ENCODE measurements at places on chromosomes 1 and 21.

DNA sequence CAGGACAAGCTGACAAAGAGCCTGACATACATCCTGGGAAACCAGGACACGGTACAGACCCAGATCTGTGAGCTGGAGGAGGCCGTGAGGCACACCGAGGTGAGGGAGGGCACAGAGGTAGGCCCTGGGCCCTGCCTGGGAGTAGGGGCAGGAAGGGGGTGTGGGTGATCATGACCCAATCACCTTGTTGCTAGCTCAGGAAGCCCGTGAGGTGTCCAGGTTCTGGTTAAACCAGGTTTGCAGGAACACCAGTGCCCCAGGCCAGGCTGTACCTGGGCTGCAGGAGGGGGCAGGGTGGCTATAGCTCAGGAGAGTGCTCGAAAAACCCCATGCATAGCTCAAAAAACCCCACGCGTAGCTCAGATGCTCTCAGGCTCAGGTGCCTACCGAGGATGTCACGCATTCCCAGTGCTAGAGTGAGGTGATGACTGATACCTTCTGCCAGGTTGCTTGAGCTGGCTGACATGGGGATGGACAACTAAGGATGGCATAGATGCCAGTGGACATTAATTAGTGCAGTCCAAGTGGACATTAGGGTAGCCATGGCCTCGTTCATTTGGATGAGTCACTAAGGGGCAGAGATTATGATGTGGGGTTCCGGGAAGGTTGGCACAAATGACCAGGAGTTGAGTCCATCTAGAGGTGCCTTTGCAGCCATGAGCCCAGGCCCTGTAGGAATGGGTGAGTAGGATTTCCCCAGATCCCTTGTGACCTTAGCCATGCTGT lies 3.7 kb downstream of the TRIM46 start:
- DNase-seq = no peak

DNA sequence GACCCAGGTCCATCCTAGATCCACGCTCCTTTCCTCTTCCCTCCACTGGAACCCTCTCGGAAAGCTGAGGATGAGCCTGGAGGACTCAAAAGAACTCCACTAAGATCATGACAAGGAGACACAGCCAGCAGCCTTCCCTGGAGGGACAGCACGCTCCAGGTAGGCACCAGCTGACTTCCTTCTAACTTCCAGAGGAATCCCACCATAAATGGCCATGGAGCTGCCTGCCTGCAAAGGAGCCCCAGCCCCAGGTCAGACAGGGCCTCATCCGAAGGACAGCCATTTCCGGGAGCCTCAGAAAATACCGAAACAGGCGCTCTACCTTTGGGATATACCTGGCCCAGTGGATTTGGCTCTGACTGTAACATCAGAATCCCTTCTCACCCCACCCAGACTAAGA lies 4.1 kb downstream of the SH3BP5L start:
- DNase-seq = no peak

DNA sequence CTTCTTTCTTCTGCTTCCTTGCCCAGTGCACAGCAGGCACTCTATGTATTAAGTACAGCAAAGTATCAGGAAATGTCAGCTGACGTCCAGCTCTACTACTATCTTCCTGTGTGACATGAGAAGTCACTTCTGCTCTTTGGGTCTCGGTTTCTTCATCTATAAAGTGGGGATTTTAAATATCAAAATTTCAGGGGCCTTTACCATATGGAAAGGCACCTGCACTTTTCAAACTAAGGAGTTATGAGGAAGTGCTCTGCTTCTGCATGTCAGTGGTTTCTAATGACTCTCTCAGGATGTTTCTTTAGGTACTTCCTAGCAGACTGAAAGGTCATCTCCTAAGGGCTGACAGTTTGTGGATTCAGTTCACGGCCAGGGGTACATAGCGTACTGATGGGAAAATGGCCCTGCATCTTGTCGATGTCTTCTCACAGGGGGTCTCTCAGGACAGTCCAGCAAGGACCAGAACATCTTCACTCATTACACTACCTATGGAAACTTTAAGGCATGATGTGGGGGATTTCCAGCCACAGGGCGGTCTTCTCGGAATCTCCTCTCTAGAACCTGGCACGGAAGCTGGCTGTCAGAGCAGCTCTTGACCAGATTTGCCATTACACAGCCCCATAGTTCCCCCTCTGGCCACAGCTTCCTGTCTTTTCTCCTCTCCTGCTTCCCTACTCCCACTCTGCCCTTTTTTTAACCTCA lies 42.0 kb upstream of the MTF1 start:
- DNase-seq = no peak

- no peak for DNase-seq
These were observed 41.2 kb downstream of the GADD45A start for GRCh38 chr1:67726224-67726623.

- no peak for DNase-seq
These were observed 401 bp downstream of the ERRFI1 start for GRCh38 chr1:8025671-8026144.

DNA sequence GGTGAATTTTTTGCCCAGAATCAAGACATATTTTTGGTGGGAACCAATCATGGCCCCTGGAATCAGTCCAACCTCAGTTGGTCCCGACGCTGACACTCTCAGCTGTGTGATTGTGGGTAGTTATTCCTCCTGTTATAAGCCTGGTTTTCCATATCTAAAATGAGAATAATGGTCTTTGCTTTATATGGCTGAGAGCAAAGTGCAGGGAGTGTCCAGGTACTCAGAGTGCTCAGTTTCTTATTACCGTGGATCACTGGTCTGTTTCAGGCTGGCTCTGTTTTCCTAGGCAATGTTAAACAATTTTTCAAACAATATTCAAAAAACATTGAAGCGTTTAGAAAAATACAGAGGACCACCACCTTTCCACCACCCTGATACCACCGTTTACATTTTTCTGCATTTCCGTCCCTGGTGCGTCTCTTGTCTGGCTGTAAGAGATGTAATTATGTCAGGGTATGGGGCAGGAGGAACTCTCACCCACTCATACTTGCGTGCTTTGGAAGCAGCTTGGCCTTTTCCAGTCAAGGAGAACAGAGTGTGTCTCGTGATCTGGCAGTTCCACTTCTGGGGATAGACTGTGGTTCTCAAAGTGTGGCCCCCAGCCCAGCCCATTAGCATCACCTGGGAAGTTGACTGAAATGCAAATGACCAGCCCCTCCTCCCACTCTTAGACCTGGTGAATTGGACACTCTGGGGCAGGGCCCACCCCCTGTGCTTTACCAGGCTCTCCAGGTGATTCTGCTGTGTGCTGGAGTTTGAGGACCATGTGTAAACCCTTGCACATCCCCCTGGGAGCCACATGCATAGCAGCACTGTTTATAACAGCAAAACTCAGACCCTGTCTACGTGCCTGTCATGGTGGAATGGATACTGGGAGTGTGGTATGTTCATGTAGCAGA lies 6.8 kb downstream of the MX1 start:
- no peak for DNase-seq

DNA sequence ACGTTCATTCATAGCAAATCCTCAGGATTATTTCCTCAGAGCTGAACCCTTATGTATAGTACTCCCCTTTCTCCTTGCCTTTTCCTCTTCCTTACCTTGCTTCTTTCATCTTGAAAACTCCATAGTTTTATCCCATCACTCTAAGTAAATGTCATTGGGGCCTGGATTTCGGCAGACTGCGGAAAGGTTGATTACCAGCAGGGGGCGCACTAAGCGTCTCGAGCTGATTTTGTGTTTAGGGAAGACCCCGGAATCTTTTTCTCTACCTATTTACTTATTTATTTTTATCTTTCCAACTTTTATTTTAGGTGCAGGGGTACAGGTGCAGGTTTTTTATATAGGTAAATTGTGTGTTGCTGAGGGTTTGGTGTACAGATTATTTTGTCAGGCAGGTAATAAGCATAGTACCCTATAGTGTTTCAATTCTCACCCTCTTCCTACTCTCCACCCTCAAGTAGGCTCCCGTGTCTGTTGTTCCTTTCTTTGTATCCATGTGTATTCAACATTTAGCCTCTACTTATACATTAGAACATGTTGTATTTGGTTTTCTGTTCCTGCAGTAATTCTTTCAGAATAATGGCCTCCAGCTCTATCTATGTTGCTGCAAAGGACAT lies 11.4 kb upstream of the MTARC1 start:
- DNase-seq = peak; percentile 34

- no peak for DNase-seq
These were observed 8.0 kb downstream of the RRP1B start for GRCh38 chr21:43667191-43667904.

DNA sequence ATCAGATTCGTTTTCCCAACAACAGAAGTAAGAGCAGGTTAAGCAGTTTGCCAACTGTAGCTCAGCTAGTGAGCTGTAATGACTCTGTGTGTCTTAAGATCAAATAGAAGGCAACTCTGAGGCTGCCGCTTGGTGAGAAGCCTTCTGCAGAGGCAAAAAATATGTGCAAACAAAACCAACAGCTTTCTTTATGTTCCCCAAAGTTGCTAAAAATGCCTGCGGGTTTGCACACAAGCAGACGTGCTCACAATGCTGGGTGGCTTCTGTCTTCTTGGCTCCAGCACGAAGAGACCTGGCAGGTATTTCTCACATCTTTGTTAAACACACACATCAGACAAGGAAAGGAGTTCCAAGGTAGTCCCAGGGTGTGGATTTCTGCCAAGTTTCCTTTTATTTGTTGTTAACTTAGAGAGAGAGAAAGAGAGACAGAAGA lies 158.9 kb upstream of the JUN start:
- peak; percentile 15 for DNase-seq

- no peak for DNase-seq
These were observed 157.3 kb downstream of the SLC30A10 start for GRCh38 chr1:219771080-219771479.

DNA sequence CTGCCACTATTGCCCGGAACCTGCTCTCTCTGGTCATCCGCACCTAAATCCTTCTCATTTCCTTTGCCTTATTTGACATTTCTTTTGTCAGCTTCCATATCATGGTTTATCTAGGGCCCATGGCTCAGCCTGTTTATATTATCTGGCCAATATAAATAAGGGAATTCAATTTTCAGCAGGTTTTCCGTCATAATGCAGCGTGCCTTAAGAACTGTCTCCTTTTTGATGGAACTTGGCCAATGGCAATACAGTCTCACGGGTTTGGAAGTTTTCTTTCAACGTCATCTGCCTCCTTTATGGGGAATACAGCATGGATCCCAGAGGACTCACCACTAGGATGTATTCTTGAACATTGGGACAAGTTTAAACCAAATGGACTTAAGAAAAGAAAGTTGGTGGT lies 77.8 kb upstream of the KIAA0040 start:
- DNase-seq = no peak

GRCh38 chr1:18957136-18957521 lies 653 bp upstream of the IFFO2 start:
- DNase-seq = no peak

DNA sequence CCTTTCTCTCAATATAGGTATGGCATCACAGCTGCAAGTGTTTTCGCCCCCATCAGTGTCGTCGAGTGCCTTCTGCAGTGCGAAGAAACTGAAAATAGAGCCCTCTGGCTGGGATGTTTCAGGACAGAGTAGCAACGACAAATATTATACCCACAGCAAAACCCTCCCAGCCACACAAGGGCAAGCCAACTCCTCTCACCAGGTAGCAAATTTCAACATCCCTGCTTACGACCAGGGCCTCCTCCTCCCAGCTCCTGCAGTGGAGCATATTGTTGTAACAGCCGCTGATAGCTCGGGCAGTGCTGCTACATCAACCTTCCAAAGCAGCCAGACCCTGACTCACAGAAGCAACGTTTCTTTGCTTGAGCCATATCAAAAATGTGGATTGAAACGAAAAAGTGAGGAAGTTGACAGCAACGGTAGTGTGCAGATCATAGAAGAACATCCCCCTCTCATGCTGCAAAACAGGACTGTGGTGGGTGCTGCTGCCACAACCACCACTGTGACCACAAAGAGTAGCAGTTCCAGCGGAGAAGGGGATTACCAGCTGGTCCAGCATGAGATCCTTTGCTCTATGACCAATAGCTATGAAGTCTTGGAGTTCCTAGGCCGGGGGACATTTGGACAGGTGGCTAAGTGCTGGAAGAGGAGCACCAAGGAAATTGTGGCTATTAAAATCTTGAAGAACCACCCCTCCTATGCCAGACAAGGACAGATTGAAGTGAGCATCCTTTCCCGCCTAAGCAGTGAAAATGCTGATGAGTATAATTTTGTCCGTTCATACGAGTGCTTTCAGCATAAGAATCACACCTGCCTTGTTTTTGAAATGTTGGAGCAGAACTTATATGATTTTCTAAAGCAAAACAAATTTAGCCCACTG lies 11.5 kb downstream of the HIPK1 start:
- DNase-seq = peak; percentile 43

- peak; percentile 38 for DNase-seq
These were observed 517 bp upstream of the H3-3A start for GRCh38 chr1:226061841-226062557.

DNA sequence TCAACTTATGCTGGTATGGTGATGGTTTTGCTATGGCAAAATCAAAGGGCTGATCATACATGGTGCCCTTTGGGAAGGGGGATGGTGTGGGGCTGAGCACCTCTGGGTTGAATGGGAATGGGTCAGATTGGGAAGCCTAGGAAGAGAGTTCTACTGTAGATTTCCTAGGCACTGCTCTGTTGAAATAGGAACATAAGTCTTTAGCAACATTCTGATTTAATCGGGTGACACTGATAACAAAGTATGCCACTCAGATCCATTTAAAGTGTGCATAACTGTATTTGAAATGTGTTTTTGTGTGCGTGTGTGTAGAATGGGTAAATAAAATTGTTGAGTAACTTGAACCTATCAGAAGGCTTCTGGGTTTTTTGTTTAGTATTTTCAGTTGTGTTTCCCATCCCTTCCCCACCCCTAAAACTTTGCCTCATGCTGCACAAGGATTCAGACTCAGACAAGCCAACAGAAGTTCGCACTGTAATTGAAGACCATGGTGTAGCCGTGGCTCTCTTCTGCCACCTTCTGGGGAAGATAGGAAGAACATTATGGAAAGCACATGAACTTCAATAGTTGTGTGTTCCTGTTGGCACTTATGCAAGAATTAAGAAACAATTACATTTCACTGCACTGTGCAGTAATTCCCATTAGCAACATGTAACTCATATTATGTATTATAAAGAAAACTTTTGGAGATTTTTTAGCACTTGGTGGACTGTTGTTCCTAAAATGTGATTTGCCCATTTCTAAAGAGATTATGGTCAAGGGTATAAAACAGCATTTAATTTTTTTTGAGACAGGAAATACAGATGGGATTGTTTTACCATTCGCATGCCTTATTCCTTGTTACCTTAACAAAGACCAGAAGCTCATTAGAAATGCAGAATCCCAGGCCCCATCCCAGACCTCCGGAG lies 10.9 kb upstream of the C4BPB start:
- peak; percentile 84 for DNase-seq

DNA sequence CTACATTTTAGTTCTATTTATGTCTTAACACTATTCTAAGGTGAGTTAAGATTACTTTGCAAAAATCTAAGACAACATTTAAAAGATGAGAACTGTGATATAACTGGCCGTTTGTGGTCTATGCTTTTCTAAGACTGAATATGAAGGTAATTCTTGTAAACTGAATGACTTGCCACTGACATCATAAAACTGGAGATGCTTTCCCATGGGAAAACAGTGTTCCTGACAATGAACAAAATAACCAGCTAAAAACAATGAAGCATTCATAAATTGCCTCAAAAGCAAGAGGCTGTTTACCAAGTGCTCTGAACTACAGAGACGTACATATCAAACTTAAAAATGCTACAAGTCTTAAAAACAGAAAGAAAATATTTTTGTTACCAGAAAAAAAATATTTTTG lies 54.7 kb downstream of the APP start:
- DNase-seq = no peak
